Stimulated activated CD4-positive, alpha-beta T cell treated with anti-CD3 and anti-CD28 coated beads, Interleukin-12 subunit alpha, Interleukin-12 subunit beta, amount 100 ng/mL, for 24 hours (primary cell): ENCODE measurements at places on chromosomes 2 and 18.

DNA sequence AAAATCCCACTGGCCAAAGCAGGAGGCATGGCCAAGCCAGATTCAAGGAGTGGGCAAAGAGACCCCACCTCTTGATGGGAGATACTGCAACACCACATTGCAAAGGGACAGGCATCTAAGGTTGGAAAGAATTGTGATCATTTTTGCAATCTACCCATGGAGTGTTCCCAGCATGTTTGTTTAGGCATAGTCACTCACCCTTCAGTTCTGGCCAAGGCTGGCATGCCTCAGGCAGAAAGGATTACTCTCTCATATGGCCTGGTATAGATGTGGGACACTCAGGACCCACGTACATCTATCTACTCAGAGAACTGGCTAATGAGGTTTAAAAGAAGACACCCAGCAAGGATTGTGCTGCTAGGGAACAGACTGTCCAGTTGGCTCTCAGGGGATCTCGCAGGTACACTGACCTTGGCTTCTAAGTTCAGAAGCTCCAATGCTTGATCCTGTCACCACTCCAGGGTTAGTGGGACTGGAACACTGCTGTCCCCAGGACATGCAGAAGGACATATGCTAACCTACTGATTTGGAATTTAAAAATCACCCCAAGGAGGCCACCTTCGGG is 183.7 kb downstream of the KLHL29 start:
- no peak for DNase-seq

DNA sequence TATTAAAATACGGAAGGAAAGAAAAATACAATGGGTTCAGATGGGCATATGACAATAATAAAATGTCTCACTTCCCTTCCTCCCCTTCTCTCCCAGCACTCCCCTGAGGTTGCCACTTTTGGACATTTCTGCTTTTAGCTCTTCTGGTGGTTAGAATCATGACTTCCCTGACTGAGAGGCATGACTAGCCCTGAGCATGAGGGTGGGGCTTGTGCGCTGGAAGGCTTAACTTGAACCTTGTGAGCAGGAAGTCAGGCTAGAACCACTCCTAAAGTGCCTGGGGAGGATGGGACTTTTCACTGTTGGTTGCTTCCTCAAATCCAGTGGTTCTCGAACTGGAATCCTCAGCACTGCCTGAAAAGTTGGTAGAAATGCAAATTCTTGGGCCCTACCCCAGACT is 19.7 kb upstream of the ARHGAP25 start:
- DNase-seq: no peak

- DNase-seq: no peak
Observed at GRCh38 chr18:46340716-46341115, 236.5 kb downstream of the HAUS1 start.

DNA sequence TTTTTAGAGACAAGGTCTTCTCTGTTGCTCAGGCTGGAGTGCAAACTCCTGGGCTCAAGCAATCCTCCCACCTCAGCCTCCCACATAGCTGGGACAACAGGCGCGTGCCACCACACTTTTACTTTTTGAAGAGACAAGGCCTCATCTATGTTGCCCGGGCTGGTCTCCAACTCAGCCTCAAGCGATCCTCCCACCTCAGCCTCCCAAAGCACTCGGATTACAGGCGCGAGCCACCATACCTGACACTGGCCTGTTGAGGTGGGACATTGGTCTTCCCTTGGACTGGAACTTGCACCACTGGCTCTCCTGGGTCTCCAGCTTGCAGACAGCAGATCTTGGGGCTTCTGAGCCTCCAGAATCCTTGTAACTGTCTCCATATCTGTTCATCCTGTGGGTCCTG is 75.6 kb downstream of the NDUFA10 start:
- no peak for DNase-seq

DNA sequence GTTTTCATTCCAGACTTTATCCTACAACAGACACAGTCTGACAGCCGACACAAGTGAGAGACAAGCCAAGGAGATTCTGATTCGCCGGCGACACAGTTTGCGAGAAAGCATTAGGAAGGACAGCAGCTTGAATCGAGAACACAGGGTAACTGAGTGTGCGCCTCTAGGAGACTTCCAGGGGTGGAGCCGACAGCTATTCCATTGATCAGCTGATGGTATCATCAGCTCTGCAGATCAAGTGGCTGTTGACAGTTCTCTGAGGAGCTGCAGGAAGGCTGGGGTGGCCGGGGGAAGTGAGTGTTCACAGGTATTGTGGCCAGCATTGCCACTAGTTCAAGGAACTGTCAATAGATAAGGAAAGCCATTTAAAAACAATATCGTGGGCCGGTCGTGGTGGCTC is 57.3 kb upstream of the TMEM182 start:
- no peak for DNase-seq
